Esophagus muscularis mucosa (tissue), 4 donors: ENCODE measurements at places on chromosomes 2 and 18. TPM values are rescaled to one million over a fixed set of nuclear protein-coding genes. Genes with fewer than 3 reads are reported as not detected.
A peak's percentile ranks its signal among the peaks of the same experiment; 100 is the strongest.

- no peak for DNase-seq
These were observed 1167.5 kb downstream of the DPP10 start for GRCh38 chr2:115609978-115610377.

GRCh38 chr2:35530615-35531135, 824.9 kb upstream of the CRIM1 start:
- DNase-seq, result no peak

TEX44 gene
- not detected for total RNA-seq

DNA sequence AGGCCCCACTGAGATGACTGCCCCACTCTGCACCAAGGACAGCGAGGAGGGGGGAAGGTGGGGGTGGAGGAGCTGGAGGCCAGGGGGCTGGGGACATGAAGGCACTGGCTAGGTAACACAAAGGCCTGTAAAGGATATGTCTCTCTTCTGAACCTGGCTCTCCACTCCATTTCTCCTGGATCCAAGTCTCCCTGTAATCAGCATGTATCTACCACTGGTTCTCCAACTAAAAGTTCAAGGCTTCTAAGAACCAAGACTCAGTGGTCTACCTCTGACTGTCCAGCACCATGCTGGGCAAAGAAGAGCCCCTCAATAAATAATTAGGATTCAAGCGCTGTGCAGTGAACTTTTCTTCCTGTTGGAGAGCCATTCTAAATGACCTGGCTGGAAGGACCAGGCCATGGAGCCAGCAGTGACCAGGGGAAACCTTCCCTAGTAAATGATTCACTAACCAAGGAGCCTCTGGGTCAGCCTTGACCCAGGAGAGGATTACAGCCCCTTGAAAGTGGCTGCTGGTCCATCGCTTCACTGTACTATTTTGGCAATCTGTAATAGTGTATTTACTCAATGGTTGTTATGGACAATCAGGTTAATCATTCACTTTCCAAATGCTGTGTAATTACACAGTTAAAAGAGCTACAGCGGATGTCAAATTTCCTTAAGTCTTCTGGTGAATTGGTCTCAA, 73.2 kb downstream of the BCL11A start:
- DNase-seq, result no peak

DNA sequence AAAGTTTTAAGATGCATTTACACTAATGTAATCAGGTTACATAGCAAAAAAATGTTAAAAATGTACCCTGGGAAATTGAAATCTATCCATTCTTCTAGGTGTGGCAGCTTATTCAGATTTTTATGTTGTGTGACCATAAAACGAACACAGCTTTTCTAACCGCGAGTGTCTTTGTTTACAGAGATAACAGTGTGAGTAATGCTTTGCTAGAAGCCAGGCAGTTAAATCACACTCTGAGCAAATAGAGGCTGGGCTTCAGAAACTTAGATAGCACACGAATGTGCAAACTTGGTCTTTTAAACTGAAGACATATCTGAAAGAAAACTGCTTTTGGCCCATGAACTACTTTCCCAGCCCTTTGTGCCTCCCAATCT, 116.1 kb downstream of the SPTBN1 start:
- DNase-seq, result no peak

- no peak for DNase-seq
These were observed 70.3 kb upstream of the DSG1 start for GRCh38 chr18:31247574-31248199.

DNA sequence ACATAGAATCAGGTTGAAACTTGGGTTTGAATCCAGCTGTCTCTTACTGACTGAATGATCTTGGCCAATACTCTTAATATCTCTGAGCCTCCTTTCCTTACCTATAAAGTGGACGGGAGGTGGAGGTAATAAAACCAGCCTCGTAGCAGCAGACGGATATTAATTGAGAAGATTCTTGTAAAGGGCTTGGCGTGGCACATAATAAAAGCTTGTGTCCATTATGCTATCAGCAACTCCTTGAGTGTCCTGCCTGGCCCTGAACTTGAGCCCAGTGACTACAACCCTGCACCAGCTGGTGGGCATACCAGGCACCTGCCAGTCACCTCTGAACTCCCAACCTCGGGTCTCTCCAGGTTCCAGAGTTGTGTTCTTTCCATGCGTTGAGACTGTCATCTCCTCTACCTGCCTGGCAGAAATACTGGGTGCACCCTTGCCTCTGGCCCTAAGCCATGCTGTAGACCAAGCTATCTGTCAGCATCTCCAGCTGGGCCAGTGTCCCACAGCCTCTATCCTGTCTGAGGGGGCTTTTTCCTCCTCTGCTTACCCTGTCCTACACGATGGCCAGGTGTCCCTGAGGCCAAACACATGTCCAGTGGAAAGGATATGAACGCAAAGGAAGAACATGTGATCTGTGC, 9.7 kb downstream of the CAPN13 start:
- DNase-seq, result peak; percentile 80

DNA sequence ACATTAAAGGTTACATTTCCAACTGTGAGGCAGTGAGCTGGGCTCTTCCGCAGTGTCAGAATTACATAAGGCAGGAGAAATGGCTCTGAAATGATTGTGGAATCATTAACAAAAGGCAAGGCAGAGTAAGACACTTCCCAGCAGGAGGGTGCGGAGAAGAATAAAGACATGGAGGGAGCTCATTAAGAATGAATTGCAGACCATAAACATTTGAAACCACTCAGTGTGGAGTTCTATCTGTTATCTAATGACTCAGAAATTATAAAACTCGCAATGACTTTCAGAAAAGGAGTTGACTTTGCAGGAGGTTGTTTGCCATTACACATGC, 77.0 kb downstream of the SMIM21 start:
- DNase-seq, result no peak

DNA sequence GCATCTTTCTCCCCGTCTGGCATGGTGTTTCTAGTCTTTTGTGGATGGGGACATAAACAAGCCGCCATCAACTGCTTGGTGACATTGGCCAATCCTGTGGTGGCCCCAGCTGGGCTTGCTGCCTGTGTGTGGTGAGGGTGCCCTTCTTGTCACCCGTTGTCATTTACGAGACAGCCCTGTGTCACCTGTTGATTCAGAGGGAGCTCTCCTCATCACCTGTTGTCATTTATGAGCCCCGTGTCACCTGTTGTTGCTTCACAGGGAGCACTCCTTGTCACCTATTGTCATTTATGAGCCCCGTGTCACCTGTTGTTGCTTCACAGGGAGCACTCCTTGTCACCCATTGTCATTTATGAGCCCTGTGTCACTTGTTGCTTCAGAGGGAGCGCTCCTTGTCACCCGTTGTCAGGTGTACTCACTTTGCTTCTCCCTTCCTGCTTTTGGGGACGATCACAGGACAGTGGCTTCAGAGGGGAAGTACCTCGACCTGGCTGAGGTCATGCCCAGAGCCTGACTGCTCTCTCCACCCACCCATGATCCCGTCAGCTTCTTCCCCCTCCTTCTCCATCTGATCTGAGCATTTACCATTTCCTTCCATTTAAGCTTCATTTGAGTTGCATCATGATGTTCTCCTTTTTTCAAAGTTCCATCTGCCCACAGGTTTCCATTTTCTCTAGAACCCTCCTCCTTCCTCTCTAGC, 29.1 kb downstream of the HPCAL1 start:
- DNase-seq, result no peak

DNA sequence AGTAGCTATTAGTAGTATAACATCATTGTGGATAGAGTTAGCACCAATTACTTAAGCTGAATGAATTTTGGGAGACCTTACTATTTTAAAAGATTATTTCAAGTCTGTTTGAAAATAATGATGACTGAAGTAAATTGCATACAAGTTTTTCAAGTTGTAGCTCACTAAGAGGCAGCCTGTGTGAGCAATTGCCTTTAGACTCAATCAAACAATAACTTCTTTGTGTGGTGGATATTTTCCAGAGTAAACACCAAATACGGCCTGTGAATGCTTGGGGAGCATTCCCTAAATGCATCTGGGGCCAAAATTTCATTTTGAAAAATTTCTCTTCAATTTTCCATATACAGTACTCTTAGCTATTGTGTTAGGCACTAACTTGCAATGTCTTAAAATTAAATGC, 7.9 kb downstream of the SERPINB12 start:
- no peak for DNase-seq

GRCh38 chr2:123961576-123961975, 63.5 kb upstream of the CNTNAP5 start:
- no peak for DNase-seq

SERPINB4 gene
- total RNA-seq, result not detected

DNA sequence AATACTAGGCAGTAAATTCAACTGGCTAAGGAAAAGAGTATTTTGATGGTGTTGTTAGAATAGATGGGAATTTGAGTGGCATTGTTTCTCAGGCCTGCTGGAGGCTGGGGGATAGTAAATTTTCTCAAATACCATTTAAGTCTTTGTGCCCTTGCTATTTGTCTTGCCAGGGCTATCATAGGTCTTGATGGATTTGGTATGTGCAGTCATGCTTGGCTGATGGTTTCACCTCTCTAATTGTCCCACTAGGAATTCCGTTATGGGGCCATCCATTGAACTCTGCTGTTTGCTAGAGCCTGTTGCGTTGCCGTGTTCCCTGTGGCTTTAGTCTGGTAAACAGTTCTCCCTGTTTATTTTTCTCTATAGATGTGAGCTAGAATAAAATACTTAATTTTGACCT, 438.1 kb upstream of the FAM98A start:
- DNase-seq, result no peak

SIX2 gene
- 1.3 TPM for total RNA-seq

DNA sequence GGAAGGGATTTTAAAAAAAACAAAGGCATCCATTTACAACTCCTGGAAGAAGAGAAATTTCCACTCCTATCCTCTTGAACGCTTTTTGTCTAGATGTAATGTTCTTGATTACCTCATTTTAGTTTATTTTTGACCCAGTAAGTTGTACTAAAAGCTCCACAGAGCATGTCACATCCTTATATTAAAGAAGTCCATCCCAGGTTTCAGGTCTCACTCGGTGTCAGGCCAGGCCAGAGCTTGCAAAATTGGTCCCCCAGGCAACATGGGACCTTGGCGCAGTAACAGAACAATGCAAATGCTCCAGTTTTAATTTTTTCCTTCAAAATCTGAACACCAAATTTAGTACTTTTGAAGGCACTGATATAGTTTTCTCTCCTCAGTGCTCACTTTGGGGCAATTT, 218.4 kb upstream of the REV1 start:
- DNase-seq, result no peak

ILKAP gene
- total RNA-seq, result 32.8 TPM

GRCh38 chr2:74924463-74925265, 33.8 kb upstream of the POLE4 start:
- DNase-seq, result no peak

DNA sequence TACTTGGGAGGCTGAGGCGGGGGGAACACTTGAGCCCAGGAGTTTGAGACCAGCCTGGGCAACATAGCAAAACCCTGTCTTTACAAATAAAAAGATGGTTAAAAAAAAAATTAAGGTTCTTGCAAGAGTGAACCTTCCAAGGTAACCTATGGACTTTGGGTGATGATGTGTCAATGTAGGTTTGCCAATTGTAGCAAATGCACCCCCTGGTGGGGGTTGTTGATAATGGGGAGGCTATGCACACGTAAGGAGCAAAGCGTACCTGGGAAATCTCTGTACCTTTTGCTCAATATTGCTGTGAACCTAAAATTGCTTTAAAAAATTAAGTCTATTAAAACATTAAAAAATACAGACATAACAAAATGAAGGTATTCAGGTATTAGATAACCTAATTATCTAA, 70.4 kb downstream of the CWC22 start:
- DNase-seq, result no peak

- no peak for DNase-seq
These were observed 12.7 kb downstream of the INPP1 start for GRCh38 chr2:190355968-190356644.

DNA sequence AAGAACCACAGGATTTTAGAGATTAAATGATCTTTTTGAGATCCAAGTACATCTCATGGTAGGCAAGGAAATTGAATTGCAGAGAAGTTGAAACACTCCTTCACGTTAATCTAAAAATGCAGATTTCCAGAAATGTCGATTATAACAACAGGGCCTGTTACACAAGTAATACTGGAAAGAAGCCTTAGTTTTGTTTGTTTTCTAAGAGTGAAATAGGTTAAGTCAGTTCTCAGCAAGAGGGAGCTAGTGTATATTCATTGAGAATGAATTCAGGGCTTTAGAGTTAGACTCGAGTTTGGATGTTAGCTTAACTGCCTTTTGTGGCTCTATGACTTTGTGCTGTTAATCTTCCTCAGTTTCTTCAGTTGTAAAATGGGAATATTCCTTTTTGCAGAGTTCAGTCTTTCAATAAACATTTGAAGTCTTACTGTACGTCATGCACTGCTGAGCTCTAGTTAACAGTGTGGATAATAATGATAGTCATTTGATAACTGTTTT, 926 bp downstream of the NDUFV2 start:
- no peak for DNase-seq

GRCh38 chr2:28273751-28274150, 118.9 kb upstream of the FOSL2 start:
- DNase-seq, result no peak

DNA sequence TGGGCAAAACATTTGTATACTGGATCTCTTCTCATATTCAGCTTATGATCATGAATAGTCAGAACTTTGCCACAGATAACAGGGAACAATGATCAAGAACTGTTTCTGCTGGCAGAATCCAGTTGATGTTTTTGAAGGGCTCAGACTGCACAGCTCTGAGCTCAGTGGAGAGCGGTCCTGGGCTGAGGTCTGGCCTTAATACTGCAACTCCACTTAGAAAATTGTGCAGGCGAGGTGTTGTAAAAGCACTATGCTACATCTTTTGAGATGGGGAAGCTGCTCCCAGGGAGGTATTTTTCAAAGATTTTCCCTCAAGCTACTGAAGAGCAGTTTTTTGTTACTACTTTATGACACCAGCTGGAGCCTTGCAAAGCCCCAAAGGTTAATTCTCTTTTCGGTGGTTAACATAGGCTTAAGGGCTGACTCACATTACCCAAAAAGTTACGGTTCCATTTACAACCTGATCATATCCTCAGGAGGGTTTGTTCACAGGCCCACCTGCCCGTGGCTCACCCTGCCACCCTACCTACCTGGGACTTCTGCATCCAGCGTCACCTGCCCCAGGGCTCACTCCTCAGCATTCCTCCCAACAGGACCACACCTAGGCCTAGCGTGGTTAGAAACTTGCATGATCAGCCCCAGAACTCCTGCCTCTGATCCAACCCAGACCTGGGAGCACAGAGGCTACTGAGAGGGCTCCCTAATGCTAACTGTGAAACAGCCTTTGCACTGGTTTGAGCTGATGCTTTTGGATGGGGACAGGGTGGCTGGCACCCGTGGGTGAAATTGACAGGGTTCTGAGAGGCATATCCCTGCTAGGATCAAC, 114.4 kb downstream of the NCK2 start:
- no peak for DNase-seq

TUBB8B gene
- total RNA-seq, result not detected

GRCh38 chr18:47032945-47033344, 2.5 kb downstream of the ELOA2 start:
- no peak for DNase-seq

GRCh38 chr2:86211033-86211795, 12.0 kb downstream of the MRPL35 start:
- DNase-seq, result peak; percentile 17

- DNase-seq, result no peak
These were observed 68.9 kb upstream of the FZD7 start for GRCh38 chr2:201964631-201965206.
